A549 treated with CORT108297 at 1 μM for 4 hours (cell line): ENCODE measurements at places on chromosomes 16 and 17. TPM values are rescaled to one million over a fixed set of nuclear protein-coding genes. Genes with fewer than 3 reads are reported as not detected.

The TRIM47 gene
- total RNA-seq: 104 to 187 TPM (median 156 TPM) in 5 replicates

The TAX1BP3 gene
- total RNA-seq: 267 to 347 TPM (median 336 TPM) in 5 replicates

The FOXO3B gene
- total RNA-seq: 3.0 to 4.9 TPM (median 4.4 TPM) in 5 replicates

The CIBAR2 gene
- total RNA-seq: 0.13 to 0.15 TPM in 2 of 5 replicates, not detected in the others

The CLEC3A gene
- not detected in 5 replicates for total RNA-seq

The STX1B gene
- total RNA-seq: 1.5 to 1.9 TPM (median 1.7 TPM) in 5 replicates
